NCI-H2029 (cell line): ENCODE measurements at places on chromosomes 1 and 21.

DNA sequence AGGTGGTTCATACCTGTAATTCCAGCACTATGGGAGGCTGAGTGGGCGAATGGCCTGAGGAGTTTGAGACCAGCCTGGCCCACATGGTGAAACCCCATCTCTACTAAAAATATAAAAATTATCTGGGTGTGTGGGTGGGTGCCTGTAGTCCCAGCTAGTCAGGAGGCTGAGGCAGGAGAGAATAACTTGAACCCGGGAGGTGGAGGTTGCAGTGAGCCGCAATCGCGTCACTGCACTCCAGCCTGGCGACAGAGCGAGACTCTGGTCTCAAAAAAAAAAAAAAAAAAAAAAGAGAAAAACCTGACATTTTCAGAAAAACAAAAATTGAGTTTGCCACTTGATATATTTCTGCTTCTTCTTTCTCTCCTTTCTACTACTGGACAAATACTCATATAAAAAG, 24.3 kb downstream of the CA6 start:
- DNase-seq, result no peak

DNA sequence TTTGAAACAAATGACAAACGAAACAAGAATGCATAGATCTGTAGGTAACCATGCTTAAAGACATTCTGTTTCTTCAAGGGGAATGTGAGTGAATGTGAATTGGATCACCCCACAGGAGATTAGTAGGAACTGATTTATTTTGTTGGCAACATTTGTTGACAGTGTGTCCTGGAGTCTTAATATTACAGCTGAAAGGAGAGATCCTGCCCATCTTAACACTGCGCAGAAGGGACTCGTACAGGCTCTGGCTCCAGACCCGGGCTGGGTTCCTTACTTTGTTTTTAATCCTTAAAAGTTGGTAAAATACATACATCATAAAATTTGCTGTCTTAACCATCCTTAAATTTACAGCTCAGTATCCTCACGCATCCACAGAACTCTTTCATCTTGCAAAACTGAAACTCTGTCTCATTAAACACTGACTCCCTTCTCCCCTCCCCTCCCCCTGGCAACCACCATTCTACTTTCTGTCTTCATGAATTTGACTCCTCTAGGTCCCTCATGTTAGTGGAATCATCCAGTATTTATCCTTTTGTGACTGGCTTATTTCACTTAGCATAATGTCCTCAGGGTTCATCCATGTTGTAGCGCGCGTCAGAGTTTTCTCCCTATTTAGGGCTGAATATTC, 74.1 kb downstream of the GALNT2 start:
- no peak for DNase-seq

- DNase-seq, result no peak
These were observed 9.4 kb upstream of the TARBP1 start for GRCh38 chr1:234488054-234489006.

GRCh38 chr21:14771593-14771992, 225.5 kb upstream of the SAMSN1 start:
- DNase-seq, result no peak

GRCh38 chr21:16193496-16194094, 463.8 kb downstream of the USP25 start:
- DNase-seq, result no peak

GRCh38 chr1:27418326-27419185, 26.1 kb downstream of the GPR3 start:
- peak; percentile 12 for DNase-seq
